ENCODE measurements at places on chromosomes 6 and 20. TPM values are rescaled to one million over a fixed set of nuclear protein-coding genes. Genes with fewer than 3 reads are reported as not detected.

DNA sequence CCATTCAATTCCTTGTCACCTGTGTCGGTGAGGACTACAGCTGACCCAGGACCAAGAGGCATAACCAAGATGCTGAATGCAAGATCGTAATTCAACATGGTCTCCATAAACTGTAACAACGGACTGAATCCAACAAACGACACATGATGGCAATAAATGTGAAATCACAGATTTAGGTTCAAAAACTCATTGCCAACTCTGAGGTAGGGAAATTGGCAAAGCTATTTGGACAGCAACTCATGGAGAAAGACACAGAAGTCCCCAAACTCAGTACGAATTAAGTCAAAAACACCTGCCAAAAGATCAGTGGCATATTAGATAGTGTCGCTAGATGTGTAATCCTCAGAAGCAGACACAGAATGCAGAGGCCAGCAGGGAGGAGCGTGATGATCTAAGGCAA is 25.0 kb downstream of the CPNE5 start:
- no peak for DNase-seq

GRCh38 chr6:137223370-137224131 is 4.4 kb upstream of the IFNGR1 start:
- no peak for DNase-seq

DNA sequence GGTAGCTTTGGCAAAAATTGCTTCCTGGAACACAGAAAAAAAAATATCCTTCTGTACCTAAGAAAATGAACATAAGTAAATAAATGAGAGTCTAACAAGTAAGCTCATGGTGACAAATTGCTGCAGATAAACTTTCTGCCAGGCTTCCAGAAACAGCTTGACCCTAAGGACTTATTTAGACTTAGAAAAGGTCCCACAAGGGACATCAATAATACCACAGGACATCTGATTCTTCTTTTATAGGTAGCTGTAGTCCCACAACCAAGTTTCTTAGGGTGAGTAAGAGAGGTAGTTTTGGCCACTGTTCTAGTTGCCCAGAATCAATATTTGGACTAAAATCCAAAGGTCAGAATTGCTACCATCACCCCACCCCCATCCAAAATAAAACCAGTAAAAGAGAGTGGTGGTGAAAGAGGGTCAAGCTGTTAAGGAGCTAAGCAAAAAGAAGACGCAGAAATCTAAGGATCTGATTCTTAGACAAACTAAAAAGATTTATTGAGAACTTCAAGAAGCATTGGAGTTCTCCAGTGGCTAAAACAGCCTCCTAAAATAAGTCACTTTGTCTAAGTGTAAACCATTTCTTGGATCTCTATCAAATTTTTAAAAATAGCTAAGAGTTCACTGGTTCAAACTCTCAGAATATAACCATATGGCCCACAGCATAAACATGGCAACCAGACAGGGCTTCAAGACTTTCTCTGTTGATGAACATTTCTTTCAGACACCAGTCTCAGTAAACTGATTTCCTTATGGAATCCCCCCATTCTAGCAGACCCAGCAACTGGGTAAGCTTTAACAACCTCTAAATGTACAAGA is 180.6 kb downstream of the PTPRK start:
- no peak for DNase-seq

DNA sequence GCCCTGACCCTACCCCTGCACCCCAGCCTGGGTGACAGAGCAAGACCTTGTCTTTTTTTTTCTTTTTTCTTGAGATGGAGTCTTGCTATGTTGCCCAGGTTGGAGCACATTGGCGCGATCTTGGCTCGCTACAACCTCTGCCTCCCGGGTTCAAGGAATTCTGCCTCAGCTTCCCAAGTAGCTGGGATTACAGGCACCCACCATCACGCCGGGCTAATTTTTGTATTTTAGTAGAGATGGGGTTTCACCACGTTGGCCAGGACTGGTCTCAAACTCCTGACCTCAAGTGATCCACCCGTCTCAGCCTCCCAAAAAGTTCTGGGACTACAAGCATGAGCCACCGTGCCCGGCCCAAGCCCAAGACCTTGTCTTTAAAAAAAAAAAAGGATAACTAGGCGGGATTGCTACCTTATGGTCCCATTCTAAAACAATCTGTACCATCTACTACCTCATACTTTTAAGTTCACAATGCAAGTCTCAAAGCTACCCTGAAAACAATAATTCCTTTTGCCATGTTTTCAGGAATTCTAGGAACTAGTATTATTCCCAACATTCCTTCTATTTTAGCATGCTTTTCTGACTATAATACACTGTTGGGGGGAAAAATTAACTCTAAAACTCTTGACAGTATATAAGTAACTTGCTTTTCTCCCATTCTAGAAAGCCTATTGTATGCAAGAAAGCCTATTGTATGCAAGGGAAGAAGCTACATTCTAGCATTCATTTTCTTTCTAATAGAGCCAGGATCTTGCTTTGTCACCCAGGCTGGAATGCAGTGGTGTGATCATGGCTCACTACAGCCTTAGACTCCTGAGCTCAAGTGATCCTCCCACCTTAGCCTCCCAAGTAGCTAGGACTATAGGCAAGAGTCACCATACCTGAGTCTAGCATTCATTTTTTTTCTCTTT is 6.6 kb downstream of the TUBB start:
- DNase-seq = no peak

DNA sequence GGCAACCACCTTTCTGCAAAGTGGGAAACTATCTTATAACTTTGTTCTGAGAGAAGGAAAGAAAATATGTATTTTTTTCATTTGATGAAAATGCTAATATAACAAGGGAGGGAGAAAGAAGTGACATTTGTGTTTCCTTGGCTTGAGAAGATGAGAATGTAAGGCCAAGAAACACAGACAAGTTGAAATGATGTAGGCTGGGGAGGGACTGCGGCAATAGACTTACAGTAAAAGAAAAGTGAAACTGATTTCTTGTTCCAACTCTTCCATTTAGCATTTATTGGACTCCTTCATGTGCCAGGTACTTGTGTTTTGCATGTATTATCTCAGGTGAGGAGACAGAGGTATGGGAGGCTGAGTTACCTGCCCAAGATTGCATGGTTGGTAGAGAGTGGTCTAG is 130.9 kb downstream of the CARMIL1 start:
- DNase-seq = no peak

GRCh38 chr6:138907167-138907566 is 80.9 kb downstream of the REPS1 start:
- no peak for DNase-seq

DNA sequence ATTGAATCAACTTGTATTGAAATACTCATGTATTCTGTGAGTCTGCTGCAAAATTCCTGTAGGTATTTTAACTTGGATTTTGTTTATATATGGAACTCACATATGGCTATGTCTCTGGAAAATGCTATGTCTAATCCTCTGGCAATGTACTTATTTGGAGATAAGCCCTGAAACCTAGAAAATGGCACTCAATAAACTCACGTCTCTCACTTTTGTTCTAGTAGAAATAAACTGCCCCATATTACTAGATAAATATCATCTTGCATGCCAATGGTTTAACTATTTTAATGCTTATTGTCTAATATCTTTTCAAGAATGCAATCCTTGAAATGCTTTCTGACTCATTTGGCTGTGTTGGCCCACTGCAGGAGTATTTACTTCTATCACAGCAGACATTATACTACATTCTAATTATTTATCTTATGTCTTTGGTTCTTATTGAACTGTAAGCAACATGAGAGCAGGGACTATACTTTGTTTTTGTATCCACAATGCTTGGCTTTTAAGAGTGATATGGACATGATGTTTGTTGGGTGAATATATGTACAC is 292.2 kb upstream of the RSPO3 start:
- no peak for DNase-seq

Gene B3GAT2
- total RNA-seq = not detected

Gene C6orf132
- 254 TPM for total RNA-seq

Gene SIRPD
- total RNA-seq = not detected
